ENCODE measurements at places on chromosomes 1 and 21.

DNA sequence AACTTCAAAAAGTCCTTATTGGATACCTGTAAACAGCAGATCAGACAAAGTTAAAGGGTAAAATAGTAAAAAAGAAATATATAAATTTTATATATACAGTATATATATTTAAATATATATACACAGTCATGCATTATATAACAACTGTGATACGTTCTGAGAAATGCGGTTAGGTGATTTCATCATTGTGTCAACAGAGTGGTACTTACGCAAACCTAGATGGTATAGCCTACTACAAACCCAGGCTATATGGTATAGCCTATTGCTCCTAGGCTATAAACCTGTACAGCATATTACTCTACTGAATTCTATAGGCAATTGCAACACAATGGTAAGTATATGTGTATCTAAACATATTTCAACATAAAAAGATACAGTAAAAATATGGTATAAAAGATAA is 222.7 kb downstream of the NUF2 start:
- no peak for DNase-seq

DNA sequence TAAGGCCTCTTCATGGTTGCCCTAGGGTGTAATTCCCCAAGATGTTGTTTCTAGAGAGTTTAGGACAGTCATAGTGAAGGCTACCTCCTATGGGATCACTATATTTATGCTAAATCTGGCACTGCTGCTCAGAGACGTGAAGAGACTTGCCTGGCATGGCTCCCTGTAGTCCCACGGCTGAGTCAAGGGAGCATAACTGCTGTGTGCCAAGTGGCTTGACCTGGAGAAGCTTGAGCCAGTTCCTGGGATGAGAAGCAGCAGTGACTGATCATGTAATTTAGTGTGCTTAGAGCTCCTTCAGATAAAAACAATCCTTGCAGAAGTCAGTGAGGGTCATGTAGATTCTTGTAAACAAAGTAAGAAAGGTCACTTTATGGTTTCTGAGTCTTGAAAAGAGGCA is 68.9 kb upstream of the TSPAN2 start:
- DNase-seq = no peak

GRCh38 chr1:35186239-35186638 is 6.7 kb downstream of the SFPQ start:
- no peak for DNase-seq

DNA sequence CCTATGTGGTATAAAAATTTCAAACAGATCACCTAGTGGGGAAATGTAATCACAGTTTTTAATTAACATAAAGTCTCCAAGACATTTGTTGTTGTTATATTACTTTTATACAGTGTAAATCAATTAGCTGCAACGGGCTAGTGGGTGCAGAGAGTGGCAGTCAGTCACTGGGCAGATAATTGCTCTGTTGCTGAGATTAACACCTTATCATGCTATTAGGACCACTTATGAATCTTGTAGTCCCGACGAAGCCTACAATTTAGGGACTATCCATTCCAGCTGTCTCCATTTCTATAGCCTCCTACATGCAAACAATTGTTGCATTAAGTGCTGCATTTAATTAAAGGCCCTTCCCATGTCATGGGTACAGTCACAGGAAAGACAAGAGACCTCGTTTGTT is 158.9 kb upstream of the PROX1 start:
- no peak for DNase-seq

- DNase-seq = no peak
These were observed 1.1 kb upstream of the RPRD2 start for GRCh38 chr1:150362721-150363425.

GRCh38 chr1:231806623-231807495 is 180.3 kb downstream of the DISC1 start:
- DNase-seq = no peak

DNA sequence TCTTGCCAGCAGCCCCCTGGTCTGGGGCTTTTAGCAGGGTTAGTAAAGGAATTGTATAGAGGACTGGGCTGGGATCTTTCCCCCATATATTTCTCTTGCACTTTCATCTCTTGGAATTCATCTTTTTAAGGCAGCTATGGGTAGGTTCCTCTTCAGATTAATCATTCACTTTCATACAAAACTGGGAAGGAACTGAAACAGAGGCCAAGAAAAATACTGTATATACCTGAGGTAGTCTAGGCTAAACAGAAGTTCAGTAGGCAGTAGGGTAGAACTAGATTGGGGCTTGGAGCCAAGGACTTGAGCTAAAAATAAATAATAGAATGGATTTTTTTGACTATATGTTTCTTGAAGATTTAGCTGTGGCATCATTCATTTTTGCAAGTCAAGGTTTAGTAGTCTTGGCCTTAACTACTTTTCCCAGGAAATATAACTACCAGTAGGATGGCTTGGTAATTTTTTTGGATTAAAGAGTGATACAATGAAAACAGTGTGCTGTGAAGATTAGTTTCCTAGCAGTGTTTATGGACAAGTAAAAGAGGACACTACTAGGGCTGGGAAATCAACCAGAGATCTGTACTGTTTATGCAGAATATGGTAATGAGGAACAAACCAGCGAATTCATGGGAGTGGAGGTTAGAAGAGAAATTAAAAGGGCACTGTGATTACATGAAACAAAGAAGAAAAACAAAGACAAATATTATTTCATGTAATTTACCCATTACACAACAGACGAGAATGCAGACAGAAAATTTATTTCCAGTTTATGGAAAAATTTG is 50.9 kb upstream of the PTGS2 start:
- no peak for DNase-seq

- no peak for DNase-seq
These were observed 106.0 kb downstream of the MRPS6 start for GRCh38 chr21:34179204-34179935.

DNA sequence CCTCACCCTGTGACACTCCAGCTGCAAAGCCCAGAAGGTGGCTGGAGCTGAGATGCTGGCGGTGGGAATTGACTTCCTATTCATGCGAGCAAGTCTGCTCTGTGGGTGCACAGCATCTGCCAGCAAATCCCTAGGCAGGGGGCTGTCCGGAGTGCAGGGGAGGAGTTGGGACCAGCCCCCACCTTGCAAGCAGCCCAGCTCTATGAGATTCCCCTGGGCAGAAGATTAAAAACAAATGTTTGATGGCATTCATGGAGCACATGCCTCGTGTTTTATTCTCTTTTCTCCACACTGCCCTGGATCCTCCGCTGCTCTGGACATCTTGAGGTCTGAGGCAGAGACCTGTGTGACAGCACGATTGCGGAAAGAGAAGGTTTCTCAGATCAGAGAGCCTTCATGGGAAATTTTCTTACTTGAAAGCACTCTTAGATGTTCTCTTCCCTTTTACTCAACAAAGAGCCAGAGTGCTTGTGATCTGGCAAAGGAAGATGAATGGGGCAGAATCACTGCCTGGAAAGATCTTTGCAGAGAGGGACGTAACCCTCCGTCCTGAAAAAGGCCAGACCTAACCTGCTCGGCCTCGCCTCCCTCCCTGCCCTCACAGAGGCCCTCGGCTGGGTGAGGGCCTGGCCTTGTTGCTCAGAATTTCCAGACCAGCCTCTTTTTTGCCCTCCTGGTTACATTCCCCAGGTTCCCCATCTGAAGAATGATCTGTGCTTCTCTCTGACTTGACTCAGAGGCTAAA is 597.1 kb downstream of the KIF26B start:
- DNase-seq = no peak

DNA sequence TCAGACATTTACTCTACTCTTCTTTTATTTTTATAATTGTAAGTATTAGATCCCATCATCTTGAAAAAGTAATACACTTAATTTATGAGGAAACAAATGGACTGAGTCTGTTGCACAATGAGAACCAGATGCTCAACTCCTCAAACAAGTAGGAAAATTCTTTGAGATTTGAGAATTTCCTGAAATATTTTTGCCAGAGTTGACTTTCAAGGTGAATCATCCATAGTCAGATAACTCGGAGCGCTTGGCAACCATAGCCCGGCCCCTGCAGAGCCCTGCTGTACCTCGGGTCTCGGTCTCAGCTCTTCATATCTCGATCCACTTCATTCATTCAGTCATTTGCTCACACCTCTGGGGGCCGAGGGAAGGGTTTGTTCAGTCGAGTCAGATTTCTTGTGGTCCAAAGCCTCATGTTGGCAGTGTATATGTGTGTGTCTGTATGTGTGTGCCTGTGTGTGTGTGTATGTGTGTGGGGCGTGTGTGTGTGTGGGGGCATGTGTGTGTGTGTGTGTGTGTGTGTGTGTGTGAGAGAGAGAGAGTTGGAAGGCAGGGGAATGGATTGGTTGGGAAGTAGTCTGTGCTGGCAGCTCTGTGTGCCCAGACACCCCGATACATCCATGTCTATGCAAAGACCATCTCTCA is 18.1 kb upstream of the PCP4 start:
- no peak for DNase-seq

All from esophagus squamous epithelium (tissue), 5 donors.